Colonic mucosa (tissue), 4 donors: ENCODE measurements at places on chromosomes 2 and 18. TPM values are rescaled to one million over a fixed set of nuclear protein-coding genes. Genes with fewer than 3 reads are reported as not detected.

- no peak for DNase-seq
These were observed 12.1 kb upstream of the RHOB start for GRCh38 chr2:20434588-20435294.

DNA sequence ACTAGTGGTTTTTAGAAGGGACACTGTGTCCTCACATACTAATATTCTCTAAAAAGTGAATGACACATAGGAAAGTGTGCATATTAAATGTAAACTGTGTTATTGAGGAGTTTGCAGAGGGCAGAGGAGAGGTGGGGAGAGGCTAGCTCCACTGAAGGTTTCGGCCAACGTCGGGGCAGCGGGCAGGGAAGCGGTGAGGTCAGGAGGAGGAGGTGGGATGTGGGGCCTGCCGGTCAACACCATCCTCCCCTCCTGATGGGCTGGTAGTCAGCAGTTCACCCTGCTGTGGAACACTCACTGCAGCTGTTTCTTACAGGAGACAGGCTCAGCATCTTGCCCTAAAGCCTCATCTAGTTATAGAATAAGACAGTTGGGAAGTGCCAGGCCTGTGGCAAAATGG, 74.2 kb downstream of the ARHGEF4 start:
- DNase-seq = no peak

DNA sequence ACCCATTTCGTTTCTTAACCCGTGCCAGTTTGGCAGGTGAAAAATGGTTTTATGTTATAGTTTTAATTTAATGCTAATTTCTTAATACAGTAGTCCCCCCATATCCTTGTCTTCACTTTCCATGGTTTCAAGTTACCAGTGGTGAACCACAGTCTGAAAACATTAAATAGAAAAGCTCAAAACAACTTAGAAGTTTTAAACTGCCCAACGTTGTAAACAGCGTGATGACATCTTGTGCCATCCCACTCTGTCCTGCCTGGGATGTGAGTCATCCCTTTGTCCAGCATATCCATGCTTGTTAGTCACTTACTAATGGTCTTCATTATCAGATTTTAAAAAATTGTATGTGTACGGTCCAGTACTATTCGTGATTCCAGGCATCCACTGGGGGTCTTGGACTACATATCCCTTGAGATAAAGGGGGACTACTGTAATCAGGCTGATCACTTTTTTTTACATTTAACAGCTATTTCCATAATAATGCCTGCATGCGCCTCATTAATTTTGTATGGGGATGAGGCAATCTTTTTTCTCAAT, 31.9 kb downstream of the SLC66A3 start:
- DNase-seq = no peak

The POTEJ gene
- total RNA-seq = not detected

DNA sequence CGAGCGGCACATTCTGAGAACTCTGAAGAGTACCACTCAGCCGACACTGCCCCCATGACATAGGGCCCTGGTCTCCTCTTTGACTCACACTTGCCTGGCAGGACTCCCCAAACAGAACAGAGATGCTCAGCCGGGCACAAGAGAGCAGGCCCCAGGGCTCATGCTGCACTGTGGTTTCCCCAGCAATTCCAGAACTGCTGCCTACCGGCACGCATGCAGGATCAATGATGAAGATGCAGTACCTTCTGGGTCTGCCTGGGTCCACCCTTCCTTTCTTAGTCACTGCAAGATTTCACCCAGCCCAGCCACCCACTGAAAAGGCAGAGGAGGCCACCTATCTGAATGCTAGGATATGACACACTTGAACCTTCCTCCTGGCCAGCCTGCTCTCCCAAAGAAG, 49.4 kb downstream of the BCL11A start:
- no peak for DNase-seq

- no peak for DNase-seq
These were observed 114.5 kb downstream of the KLHL29 start for GRCh38 chr2:23499439-23499838.

- no peak for DNase-seq
These were observed 1.3 kb downstream of the WDR35 start for GRCh38 chr2:19988600-19988999.

- DNase-seq = no peak
These were observed 90.6 kb upstream of the RAB6C start for GRCh38 chr2:129888896-129889295.

The ABCG8 gene
- 0.48 TPM for total RNA-seq

GRCh38 chr18:65749841-65750240, 971 bp upstream of the CDH7 start:
- no peak for DNase-seq
